ENCODE measurements at places on chromosomes 16 and 17.
A peak's percentile ranks its signal among the peaks of the same experiment; 100 is the strongest.

- no peak for DNase-seq
These were observed 29.1 kb downstream of the SNN start for GRCh38 chr16:11697319-11697718.

GRCh38 chr17:42055027-42055426, 4.6 kb upstream of the C17orf113 start:
- no peak for DNase-seq

GRCh38 chr17:76383546-76384221, 725 bp upstream of the SPHK1 start:
- no peak for DNase-seq

DNA sequence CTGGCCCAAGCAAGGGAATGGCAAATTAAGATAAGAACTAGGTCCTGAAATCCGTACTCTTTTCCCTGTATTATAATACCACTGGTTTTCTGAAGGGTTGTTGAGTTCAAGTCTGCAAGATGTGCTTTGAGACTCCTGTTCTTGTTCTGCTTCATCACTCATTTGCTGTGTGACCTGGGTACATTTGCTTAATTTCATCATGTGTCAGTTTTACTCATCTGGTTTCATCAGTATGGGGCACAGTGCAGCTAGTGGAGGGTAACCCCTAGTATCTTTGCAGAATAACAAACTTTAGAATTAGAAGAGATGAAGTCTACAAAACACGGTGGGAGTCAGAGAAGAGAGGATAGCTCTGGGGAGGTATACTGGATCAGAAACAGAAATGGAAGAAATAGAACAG, 21.9 kb upstream of the EFCAB13 start:
- no peak for DNase-seq

- DNase-seq, result no peak
These were observed 10.6 kb upstream of the NUDT16L1 start for GRCh38 chr16:4682616-4683254.

- DNase-seq, result no peak
These were observed 216.7 kb downstream of the PMP22 start for GRCh38 chr17:15048381-15048780.

- DNase-seq, result no peak
These were observed 54.1 kb downstream of the TOX3 start for GRCh38 chr16:52492789-52493357.

DNA sequence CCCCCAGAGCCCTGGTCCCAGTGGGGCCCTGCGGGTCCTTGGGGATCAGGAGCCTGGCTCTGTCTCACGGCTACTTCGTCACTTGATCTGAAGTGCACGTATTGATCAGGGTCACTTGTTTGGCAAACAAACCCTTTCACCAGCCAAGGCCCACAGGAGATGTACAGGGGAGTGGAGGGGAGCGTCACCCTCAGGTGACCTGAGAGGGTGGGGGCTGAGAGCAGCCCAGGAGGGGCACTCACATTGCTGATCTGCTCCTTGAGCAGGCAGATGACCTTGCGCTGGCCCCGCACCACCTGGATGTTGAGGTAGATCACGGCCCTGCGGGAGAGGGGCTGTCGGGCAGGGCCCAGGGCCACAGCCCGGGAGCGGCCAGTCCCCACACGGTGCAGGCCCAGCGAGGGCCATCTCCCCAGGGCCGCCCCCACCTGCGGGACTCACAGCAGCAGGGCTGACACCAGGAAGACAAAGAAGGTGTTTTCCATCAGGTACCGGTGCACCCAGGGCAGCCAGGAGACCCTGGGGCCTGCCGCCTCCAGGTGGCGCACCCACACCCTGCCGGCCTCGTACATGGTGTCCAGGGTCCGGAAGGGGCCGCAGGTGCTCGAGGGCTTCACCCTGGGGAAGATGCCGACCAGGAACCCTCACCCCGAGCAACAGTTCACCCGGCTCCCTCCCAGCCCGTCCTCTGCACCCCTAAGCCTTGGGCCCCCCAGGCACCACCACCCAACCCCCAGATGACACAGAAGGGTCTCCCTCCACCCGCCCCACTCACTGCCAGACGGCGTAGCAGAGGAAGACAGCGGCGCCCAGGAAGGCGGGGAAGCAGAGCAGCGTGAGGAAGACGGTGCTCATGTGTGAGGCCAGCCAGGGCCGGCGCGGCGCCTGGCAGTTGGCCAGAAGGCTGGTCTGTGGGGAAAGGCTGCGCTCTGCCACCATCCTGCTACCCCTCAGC, 11.3 kb downstream of the TMC6 start:
- no peak for DNase-seq

DNA sequence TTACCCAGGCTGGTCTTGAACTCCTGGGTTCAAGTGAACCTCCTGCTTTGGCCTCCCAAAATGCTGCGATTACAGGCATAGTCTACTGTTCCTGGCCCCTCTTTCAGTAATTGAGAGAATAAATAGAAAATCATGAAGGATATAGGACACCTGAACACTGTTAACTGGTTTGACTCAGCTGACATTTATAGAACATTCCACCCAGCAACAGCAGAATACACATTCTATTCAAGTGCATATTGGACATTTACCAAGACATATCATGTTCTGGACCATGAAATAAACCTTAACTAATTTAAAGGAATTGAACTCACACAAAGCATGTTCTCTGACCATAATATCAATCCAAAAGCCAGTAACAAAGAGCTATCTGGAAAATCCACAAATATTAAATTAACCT, 19.8 kb upstream of the BAIAP2 start:
- DNase-seq, result no peak

DNA sequence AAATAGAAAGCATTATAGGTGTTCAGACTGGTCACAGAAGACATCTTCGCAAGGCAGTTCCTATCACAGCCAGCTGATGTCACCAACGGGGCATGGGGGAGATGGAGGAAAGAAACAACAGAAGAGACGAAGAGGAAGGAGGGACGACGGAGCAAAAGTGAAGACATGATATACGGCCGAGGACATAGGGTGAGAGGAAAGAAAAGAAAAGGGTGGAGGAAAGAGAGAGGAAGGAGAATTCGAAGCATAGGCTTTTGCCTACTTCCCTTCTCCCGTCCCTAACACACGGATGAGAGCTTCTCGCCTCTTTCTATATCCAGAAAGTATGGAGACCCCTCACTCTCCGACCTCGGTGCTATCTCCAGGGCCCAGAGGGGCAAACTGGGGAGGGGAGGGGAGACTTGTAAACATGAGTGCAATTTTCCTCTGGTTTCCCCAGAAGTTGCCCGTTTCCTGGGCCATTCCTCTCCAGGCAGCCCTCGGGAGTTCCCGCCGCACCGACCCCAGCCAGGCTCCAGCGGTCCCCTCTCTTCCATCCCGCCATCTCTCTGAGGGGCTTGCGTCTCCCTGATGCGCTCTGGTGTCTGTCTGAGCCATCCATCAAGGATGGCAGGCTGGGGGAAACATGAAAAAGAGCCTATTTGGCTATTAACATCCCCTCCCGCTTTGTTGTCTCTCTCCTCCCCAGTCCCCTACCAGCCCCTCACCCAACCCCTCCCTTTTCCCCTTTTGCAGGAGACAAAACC, 26.0 kb downstream of the COPZ2 start:
- peak; percentile 13 for DNase-seq

DNA sequence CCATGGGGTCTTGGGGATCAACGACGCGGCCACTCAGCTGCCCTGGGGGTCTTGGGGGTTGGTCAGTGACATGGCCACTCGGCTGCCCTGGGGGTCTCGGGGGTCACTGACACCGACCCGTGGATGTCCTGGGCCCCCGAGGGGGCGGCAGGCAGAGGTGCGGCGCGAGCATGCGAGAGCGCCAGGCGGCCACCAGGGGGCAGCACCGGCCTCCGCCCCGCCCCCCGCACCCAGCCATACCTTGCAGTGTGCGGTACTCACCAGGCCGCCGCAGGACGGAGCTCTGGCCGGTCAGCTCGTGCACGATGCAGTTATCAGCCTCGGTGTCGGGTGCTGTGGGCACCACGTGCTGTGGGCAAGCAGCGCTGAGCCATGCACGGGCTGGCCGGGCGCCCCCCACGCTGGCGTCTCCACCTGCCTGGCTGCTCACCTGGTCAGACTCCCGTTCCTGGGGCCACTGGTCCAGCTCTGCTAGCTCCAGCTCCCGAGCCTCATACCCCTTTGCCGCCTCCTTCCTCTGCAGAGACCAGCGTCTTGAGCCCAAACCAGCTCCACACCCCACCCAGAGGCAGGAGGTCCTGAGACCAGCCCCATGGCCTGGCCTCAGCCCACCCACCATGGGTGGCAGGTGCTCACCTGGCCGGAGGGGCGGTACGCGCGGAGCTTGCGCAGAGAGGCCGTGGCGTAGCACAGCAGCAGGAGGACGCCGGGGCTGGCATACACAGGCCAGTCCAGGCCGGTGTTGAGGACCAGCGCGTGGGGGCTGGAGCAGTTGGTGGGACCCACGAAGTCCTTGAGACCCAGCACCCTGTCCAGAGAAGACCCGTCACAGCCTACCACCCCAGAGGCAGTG, 31.2 kb downstream of the CTU2 start:
- peak; percentile 14 for DNase-seq

DNA sequence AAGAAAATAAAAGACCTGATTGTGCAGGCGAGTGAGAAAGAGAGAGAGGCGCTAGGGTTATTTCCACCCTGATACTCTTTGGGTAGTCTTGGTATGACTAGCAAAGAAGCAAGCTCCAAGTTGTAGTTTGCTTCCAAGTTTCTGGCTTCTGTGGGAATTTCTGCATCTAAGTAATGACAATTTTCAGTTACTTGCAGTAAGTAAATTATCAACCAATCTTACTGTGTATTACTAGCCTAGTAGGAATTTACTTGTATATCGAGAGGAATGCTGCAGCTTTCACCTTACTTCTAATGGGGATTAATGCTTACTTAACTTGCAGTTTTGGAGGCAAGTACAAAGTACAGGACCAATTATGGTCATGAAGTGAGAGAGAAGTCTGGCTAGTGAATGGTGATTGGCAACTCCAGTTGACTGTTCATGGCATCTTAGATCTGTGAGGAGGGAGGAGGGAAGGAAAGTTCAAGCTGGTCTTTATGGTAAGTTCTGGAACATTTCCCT, 31.9 kb downstream of the TENT4B start:
- no peak for DNase-seq

GRCh38 chr17:15954222-15954621, 9.3 kb downstream of the ADORA2B start:
- no peak for DNase-seq

DNA sequence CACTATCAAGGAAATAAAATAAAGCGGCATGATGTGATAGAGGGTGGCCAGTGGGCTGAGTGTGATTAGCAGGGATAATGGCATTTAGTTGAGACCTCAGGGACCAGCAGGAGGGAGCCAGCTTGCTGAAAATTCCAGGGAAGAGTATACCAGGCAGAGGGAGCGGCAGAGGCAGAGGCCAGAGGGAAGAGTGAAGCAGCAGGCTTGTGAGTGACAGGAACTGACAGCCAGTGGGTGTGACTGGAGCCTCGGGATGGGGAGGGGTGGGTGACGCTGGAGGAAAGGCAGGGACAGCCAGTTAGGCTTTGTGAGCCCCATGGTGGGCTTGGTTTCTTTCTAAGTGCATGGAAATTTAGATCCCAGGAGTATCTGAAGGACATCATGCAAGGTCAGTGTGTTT, 209.7 kb upstream of the CACNG3 start:
- DNase-seq, result no peak

- peak; percentile 47 for DNase-seq
These were observed 2.3 kb upstream of the SOX9 start for GRCh38 chr17:72118335-72119076.

GRCh38 chr16:12837756-12838155, 34.1 kb upstream of the CPPED1 start:
- no peak for DNase-seq

GRCh38 chr16:10576390-10577304, 3.8 kb downstream of the EMP2 start:
- DNase-seq, result no peak

- no peak for DNase-seq
These were observed 21.3 kb upstream of the UBE2I start for GRCh38 chr16:1287982-1288670.

DNA sequence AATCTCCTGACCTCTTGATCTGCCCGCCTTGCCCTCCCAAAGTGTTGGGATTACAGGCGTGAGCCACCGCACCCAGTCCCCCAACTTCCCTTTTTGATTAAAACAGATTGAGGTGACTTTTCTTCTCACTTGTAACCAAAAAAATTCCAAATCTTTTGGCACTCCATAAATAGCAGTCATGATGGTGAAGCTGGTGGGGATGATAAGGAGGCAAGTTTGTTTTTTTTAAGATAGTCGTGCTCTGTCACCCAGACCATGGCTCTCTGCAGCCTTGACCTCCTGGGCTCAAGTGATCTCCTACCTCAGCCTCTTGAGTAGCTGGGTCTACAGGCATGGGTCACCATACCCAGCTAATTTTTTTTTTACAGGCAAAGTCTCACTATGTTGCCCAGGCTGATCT, 34.7 kb upstream of the PLCG2 start:
- no peak for DNase-seq

DNA sequence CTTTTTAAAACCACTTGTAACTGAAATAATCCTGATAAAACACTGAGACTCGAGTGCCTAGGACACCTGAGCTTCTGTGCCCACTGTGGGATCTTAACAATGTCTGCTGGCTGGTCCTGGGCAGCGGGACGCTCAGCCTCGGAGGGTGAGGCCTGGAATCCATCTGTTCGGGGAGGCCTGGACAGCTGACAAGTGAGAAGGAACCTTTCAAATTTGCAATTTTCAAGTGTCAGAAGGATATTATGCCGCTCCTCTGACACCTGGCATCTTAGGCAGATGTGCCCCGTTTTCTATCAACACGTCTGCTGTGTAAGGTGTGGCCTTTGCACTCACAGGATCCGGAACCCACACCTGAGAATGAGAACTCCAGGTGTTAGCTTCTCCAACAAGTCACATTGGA, 33.1 kb upstream of the C16orf78 start:
- no peak for DNase-seq

DNA sequence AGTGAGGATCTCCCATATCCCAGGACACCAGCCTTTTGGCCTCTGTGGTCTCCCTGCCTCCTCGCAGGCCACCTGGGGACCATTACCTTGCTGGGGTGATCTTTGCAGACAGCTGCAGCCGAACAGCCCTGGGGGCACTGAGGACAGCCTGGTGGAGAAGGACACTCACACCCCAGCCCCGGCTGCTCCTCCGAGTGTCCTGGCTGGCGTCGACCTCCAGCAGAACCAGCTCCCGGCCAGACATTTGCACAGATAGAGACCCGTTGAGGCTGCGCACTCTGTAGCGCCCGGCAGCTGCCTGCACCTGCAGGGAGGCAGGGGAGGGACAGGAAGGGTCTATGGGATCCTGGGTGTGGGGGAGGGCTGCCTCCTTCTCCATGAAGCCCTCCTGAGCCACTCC, 90.3 kb downstream of the RMI2 start:
- DNase-seq, result no peak

DNA sequence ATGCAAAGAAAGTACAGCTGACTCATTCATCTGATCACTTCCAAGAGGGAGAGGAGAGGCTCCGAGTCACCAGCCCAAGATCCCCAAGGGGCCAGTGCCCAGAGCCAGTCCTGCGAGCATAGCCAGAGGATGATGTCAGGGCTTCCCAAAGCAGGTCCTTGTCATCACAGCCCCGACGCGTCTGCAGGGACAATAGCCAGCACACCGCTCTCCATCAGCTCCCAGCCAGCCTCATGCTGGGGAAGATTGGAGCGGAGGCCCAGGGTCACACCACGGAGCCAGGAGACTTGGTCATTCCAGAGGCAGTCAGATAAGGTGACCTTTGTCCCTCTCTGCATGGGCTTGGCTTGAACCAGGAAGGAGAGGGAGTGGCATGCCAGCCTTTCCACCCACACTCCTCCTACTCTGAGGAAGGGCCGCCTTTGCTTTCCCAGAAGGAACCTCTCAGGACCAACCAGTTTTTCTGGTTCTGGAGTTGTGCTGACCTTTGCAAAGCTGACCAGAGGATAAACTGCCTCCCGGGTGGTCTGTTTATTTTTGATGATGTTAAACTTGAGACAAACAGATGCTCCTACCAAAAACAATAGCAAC, 58.3 kb upstream of the ARHGAP44 start:
- no peak for DNase-seq

- no peak for DNase-seq
These were observed 6.9 kb downstream of the PIMREG start for GRCh38 chr17:6450926-6451832.

Data from NCI-H446 (cell line).